SW480 (cell line): ENCODE measurements at places on chromosomes 16 and 17.
A peak's percentile ranks its signal among the peaks of the same experiment; 100 is the strongest.

- DNase-seq, result peak; percentile 29
Observed at GRCh38 chr16:7086822-7087616, 245.6 kb upstream of the RBFOX1 start.

DNA sequence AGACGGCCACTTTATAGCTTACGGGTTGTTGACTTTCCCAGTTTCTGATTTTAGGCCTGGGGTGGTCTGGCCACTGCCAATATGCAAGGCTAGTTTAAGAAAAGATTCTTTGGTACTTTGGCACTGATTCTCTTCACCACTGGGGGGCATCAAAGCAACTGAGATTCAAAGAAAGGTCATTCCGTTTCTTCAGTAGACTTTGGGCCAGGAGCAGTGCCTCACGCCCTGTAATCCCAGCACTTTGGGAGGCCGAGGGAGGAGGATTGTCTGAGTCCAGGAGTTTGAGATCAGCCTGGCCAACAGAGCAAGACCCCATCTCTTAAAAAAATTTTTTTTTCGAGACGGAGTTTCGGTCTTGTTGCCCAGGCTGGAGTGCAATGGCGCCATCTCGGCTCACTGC is 53.0 kb downstream of the RPA1 start:
- DNase-seq, result no peak

- no peak for DNase-seq
Observed at GRCh38 chr16:12767897-12768296, 35.8 kb downstream of the CPPED1 start.

GRCh38 chr16:79801646-79802045 is 201.1 kb upstream of the MAF start:
- peak; percentile 26 for DNase-seq

DNA sequence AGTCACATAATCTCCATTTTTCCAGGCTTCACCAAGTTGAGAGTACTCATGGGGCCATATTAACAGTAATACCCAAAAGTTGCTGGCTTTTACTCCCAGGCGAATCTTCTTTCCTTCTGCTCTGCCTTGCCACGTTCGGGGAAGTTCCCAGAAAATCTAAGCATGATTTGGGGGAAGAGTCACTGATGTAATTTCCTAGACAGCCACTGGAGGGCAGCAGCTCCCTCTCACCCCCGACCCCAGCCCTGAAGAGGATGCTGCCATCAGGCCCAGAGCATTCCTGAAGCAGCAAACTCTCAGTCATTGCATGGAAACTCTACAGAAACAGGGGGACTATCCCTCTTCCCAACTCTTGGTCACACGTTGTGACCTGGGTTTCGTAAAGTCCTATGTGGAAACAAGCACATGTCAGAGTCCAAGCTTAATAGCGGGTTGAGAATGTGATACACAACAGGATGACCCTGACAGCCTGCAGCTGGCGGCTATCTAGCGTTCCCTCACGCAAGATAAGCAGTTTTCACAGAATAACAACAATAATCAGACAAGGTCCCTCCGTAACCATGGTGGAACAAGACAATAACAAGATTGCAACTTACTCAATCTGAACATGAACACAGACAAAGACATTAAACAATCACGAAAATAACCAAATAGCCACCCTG is 43.8 kb upstream of the DHX40 start:
- peak; percentile 50 for DNase-seq

GRCh38 chr17:58046239-58047094 is 36.8 kb upstream of the DYNLL2 start:
- no peak for DNase-seq

- no peak for DNase-seq
Observed at GRCh38 chr16:2749936-2750335, 2.5 kb upstream of the SRRM2 start.

GRCh38 chr16:68737046-68737729 is at the start of gene CDH1:
TSS of gene CDH1 (plus strand) at chr16:68737292. CDS start at chr16:68737416, 124 bp downstream.
- peak; percentile 85 for DNase-seq

GRCh38 chr16:57991551-57992059 is 8.9 kb downstream of the ZNF319 start:
- DNase-seq, result no peak

DNA sequence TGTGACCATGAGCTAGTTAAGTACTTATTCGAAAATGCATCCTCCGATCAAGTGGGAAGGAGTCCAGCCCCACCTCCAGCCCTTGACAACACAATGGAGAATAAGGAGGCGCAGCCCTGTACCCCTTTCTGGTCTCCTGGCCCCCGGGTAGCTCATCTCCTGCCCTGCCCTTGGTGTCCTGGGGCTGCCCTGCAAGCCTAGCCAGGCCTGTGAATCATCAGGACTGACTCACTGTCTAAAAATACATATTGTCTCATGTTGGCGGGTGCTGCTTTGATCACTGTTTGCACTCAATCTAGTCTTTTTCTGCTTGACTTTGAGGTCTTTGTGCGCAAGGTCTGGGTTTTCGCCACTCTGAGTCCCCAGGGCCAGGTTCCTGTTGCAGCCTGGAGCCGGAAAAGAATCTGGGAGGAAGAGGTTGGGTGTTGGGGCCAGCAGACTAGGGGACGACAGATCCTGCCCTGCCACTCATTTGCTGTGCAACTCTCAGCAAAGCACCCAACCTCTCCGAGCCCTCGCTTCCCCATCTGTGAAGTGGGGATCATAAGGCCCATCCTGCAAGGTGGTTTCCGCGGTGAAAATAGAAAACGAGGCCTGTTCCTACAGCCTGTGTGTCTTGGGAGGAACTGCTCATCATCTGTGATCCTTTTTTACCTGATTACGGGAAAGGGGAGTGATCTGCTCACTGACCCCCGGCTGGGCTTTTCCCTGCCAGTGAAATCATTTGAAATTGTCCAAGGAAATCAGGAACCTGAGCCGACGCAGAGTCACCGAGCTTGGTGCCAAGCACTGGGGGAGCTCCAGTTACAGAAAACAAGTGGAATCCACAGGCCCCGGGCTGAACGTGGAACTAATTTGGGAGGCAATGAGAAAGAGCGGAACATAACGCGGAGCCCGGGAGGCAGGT is 230.4 kb downstream of the PARN start:
- DNase-seq, result peak; percentile 78
